ENCODE measurements at places on chromosomes 2 and 18. TPM values are rescaled to one million over a fixed set of nuclear protein-coding genes. Genes with fewer than 3 reads are reported as not detected.

GRCh38 chr2:150136893-150137292, 350.6 kb downstream of the RND3 start:
- DNase-seq = no peak

DNA sequence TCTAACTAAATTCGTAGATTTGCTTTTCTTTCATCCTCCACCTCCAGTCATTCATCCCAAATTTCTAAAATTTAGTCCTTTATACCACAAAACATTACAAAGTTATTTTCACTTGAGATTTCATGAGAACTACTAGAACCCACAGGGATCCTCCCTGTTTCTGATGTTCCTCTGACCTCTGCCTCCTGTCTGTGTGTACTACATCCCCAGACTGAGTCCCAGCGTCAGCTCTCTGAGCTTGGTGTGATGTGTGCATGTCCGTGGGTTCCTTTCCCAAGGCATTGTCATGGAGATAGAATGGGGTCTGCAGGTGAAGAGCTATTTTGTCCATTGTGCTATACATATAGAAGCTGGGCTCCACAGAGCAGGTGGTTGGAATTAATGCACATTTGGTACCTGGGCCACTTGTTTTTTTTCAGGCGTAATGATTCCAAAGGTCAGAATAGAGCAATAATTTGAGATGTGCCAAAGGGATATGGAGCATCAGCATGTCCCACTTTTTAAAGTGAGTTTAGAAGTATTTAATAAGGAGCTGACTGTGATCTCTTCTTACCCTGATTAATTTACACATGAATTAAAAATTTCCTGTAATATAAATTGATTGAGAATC, 151.2 kb upstream of the BOD1L2 start:
- DNase-seq = no peak

DNA sequence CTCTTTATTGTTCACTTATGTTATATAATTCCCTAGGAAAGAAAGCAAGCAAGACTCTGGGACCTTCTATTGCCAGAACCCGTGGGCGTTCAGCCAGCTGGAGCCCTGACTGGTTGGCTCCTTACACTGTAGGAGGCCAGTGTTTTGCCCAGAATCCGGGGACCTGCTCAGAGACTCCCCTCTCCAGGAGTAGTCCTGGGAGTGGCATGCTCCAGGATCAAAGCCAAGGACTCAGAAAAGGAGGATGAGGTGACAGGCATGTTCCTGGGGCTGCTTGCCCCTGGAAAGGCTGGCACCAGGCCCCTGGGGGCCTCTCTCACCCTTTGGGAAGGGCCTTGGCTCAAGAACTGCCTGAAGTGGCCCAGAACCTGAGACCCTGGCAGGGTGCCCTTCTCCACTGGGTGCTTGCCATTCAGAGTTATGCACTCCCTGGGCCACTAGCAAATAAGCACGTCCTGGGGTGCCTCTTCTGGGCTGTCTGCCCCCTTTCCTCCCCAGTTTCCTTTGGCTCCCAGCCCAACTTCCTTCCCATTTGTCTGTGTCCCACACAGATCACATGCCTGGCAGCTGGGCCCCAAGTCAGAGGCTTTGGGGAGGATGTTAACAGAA, 19.6 kb upstream of the KIF3C start:
- DNase-seq = no peak

DNA sequence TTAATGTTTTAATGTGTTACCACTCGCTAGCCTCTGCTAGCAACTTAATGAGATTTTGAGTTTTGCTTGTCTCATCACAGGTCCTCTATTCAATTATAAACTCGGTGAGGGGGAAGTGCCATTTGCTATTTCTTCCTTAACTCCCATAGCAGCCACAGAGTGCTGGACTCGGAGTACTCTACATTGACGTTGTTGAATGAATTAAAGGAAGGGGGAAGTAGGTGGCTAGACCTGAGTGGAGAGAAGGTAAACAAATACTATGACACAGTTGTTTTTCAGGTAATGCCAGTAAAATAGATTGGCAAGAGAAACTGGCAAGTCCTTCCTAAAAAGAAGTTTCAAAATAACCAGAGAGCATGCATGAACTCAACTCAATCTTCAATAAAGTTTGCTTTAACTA, 339.3 kb downstream of the HRH4 start:
- DNase-seq = no peak

- no peak for DNase-seq
Measured at GRCh38 chr2:224436634-224437033, 34.7 kb upstream of the FAM124B start.

DNA sequence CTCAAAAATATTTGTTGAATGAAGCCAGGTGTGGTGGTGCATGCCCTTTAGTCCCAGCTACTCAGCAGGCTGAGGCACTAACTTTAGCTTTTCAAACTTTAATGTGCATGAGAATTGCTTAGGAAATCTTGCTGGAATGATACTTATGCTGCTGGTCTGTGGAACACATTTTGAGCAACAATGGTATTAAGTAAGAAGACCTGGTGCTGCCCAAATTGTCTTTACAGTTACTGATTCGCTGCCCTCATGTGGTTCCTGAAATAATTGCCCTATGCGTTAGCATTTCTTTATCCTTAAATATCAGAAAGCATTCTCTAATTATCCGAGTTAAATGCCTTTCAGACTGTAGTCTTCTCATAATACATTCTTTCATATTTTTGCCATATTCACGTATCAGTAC, 76.0 kb upstream of the SESTD1 start:
- no peak for DNase-seq

GRCh38 chr18:67183398-67183797, 333.1 kb downstream of the DSEL start:
- no peak for DNase-seq

DNA sequence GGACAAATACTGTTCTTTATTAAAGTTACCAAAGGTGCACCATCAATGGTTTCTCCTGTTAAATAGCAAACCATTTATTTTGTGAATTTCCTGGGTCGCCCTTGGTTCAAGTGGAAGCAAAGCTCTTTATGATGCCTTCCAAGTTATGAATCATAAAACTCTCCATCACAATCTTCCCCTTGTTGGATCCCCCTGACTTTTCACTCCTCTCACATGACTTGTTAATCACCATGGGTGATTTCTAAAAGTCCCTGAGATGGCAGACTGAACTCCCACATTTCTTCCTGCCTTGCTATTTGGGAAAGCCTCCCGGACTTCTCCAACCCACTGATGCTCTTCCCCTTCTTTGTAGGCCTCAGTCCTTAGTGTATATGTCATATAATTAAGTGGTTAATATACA, 176.0 kb downstream of the THADA start:
- no peak for DNase-seq

DNA sequence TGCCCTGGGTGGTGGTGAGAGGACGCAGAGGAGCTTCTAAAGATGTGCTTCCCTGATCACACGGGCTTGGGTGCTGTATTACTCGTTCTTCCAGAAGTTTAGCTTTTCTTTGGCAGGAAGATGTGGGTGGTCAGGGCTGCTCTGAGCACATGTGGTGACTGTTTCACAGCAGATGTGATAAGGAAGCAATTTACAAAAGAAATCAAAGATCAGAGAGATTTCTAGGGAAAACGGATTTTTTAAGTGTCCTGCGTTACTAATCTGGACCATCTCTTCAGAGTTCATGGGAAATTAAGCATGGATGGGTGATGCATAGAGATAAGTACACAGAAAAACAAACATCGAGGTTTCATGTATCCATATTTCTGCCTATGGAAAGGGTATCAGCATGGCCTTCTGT, 99.4 kb downstream of the WDSUB1 start:
- DNase-seq = no peak

GRCh38 chr2:47652061-47652690, 130.8 kb upstream of the MSH6 start:
- no peak for DNase-seq

GRCh38 chr2:15733867-15734673, 142.4 kb downstream of the DDX1 start:
- no peak for DNase-seq

GRCh38 chr2:106581755-106582147, 94.6 kb downstream of the CD8B2 start:
- DNase-seq = no peak

DNA sequence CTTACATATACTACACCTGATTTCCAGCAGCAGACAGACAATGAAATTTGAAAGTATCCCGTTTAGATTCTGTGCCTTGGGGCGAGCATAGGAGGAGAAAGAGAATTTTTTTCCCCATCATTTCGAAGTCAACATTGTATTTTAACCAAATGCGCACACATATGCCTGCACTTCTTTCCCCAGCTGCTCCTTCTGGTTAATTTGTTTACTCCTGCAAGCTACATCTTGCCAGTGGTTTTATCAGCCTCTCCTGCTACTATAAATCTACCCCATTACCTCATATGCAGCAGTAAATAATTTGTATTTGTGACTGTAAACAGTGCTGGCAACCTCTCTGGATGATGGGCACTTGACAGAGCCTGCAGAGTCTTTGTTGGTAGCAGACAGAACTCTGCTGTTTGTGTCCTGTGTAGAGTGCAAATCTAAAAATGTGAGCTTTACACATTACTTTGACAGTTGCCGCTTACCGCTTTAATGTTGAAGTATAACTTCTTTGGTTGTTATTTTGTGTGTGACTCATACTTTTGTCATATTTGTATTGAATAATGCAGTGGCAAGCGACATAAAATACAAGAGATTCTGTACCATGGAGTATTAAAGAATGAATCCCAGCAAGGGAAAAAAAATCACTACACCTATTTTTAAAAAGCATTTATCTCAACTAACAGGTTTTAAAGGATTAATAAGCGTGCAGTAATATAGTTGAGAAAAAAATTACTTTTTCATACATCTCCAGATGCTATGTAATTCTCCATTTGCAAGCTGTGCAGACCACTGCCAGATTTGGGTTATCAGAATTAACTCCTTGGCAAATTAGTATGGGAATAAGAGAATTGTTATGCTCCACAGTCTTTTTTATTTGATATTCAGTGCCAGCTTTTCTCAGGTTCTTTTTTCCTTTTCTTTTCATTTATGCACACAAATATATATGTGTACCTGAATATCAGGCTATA, 536.8 kb downstream of the XIRP2 start:
- no peak for DNase-seq

- no peak for DNase-seq
Measured at GRCh38 chr2:27086724-27087593, at the start of gene KHK. Gene KHK (plus strand): TSS chr2:27086772. CDS start chr2:27087260, 488 bp downstream.

DNA sequence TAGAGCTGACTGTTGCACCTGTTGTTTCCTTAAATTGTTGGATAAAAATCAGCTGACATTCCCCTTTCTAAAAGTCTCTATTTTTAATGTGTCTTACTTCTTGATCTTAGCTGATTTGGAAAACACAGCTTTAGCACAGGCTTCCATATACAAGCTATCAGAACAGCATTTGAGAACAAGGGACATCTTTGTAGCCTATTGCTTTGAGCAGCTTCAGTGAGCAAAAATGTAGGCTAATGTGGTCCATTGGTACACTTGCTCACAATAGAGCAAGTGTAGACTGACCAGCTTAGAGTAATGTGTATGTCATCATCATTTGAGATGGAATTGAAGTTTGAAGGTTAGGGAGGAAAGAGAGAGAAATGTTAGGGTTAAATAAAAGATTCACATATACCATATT, 7.0 kb downstream of the INPP1 start:
- DNase-seq = no peak

DNA sequence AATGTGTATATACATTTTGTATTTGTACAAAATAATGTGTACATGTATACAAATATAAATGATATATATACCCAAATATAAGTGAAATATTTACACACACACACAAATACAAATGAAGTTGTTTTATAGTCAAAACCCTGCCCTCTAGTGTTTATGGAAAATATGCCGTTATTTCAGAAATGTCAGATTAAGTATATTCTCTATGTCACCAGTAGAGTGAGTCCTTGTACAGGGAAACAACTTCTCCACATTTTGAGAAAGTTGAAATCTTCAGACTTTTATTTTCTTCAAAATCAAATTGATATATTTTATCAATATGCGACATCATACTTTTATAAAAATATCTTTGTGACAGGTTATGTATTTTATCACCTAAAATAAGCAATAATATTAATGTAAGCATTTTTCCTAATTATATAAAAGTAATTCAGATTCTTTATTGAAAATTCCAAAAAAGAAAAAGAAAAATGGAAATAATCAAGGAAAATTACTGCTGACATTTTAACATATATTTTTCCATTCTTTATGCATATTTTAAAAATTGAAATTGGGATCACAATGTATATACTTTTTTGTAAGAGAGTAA, 22.4 kb downstream of the ARL6IP6 start:
- no peak for DNase-seq

GRCh38 chr2:218406949-218407618, 7.4 kb downstream of the CTDSP1 start:
- DNase-seq = peak; percentile 73

DNA sequence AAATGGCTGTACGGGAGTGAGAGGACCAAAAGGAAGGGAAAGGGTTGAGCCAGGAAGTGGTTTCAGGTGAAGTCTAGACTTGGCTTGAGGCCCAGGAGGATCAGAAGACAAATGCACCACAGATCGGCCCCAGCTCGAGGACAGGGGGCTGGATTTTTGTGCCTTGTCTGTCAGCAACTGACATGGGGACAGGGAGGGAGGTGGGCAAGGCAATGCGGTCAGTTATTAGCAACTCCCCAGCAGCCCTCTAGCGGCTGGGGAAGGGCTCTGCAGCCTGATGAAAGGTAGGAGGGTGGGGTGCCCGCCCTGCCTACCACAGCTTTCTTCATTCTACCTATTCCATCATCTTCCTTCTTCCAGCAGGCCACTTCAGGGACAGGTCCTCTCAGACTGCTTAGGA, 50.0 kb downstream of the CPO start:
- no peak for DNase-seq

DNA sequence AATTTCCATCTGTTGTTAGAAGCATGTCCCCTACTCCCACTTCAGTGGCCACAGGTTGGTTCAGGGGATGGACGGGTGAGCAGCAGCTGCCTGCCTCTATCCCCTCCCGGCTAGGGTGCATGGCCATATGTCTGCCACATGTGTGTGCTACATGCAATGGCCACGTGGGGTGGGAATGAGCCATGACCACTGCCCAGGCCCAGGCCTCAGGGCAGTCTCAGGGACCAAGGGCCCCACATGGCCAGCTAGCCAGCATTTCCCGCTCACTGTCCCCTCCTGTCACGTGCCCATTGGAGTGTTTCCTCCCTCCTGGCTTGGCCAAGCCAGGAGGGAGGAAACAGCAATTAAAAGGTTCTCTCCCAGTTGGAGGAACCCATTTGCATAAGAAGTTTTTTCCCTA, 117.1 kb downstream of the KCNS3 start:
- DNase-seq = no peak

DNA sequence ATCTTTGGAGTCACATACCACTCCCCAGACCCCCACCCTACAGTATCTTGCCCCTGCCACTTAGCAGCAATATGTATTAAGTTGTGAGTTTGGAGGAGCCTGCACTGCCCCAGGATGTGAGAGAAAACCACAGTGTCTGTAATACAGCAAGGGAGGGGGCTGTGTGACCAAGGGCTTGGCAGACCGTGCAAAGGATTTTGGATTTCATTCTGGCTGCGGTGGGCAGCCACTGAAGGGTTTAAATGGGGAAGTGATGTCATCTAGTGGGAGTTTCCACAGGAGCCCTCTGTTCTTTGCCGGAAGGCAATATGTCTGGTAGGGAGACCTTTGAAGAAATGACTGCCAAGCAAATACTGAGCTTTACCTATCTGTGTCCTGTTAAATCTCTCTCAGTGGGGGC, 202.4 kb downstream of the FHOD3 start:
- no peak for DNase-seq

- no peak for DNase-seq
Measured at GRCh38 chr2:190413421-190413820, 5.3 kb downstream of the MFSD6 start.

The PROKR1 gene
- not detected for total RNA-seq

The CD8B gene
- 296 TPM for total RNA-seq

The PFN4 gene
- total RNA-seq = not detected

The AOX1 gene
- 0.20 TPM for total RNA-seq

The FABP1 gene
- total RNA-seq = not detected

The NABP1 gene
- 49.2 TPM for total RNA-seq

The NGEF gene
- not detected for total RNA-seq

The LRP1B gene
- not detected for total RNA-seq
